ENCODE measurements at places on chromosomes 11 and 22. TPM values are rescaled to one million over a fixed set of nuclear protein-coding genes. Genes with fewer than 3 reads are reported as not detected.
A peak's percentile ranks its signal among the peaks of the same experiment; 100 is the strongest.

GRCh38 chr11:10147195-10147594, 146.8 kb downstream of the SBF2 start:
- no peak for DNase-seq

GRCh38 chr22:47269516-47270088, 507.2 kb downstream of the TBC1D22A start:
- no peak for DNase-seq

GRCh38 chr11:112637876-112638275, 323.3 kb upstream of the NCAM1 start:
- no peak for DNase-seq

DNA sequence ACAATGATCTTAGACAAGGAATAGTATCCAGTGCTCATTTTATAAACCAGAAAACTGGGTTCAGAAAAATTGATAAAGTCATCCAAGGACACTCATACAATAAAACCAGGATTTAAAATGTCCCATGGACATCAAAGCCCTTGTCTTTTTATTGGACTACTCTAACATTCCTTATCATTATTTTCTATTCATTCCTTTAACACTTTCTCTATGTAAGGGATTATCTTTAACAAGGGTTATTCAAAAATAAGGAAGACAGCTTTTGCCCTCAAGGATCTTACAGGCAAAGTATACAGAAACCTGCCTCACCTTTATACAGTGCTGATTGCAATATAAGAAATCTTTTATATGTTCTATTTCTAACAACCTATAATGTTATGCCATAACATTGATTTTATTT, 790.8 kb downstream of the DLG2 start:
- DNase-seq, result no peak

GRCh38 chr11:105738986-105739795, 129.3 kb downstream of the GRIA4 start:
- DNase-seq, result no peak

DNA sequence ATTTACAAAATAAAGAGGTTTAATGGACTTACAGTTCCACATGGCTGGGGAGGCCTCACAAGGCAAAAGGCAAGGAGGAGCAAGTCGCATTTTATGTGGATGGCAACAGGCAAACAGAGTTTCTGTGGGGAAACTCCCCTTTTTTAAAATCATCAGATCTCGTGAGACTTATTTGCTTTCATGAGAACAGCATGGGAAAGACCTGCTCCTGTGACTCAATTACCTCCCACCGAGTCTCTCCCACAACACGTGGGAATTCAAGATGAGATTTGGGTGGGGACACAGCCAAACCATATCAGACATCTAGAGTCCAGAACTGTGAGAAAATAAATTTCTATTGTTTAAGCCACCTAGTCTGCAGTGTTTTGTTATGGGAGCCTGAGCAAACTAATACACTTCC, 80.8 kb downstream of the ME3 start:
- no peak for DNase-seq

GRCh38 chr11:102220728-102221467, 96.4 kb upstream of the BIRC3 start:
- peak; percentile 53 for DNase-seq

GRCh38 chr11:119696378-119697222, 32.4 kb downstream of the NECTIN1 start:
- no peak for DNase-seq

DNA sequence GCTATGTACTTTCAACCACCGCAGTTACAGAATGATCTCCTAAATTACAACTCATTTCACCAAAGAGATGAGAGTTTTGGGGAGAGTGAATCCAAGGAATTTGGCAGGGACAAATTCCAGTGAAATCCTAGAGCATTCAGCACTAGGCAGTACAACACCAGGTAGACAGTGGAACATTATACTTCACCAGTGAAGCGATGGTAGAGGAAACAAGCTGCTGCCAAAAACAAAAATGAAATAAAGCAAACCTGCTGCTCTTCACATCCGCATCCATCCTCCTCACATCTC, 16.9 kb downstream of the SMCO4 start:
- no peak for DNase-seq

DNA sequence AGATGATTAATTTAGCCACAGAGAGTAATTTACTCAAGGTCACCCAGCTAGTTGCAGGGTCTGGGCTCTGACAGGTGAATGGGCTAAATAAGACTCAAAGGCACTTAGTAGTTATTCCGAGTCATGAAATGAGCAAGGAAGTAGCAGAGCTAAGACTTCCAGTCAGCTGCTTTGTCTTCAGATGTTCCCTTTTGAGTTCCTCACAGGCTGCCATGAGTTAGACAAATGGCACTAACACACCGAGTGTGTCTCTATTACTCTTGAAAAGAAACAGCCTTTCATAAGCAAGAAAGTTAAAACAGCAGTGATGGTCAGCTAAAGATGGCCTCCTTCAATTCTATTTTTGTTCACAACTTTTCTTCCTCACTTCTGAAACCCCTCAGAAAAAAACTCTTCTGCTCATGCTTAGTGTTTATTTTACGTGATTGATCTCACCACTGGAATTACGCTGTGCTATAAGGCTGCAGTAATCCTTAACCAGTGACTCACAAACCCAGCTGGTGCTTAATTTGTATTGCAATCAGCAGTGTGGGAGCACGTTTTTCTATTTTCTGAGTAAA, 389.1 kb downstream of the AASDHPPT start:
- DNase-seq, result peak; percentile 77

- no peak for DNase-seq
Measured at GRCh38 chr22:19965771-19966709, 24.4 kb upstream of the TXNRD2 start.

DNA sequence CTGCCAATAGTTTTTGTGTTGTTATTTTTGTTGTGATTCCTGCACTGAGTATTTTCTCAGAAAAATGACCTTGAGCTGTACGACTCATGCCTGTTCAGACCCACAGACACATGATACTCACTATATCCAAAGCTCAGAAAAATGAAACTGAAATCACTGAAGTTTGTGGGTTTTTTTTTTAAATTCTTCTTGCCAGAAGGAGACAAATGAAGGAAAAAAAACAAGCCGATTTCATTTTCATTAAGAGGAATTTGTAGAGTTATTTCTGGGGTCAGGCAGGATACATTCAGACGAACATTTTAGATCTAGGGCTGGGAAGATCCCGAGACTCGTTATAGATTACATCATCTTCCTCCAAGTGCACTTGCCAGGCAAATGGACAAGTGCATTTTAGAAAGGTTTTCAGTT, 60.4 kb downstream of the BMAL1 start:
- peak; percentile 78 for DNase-seq

DNA sequence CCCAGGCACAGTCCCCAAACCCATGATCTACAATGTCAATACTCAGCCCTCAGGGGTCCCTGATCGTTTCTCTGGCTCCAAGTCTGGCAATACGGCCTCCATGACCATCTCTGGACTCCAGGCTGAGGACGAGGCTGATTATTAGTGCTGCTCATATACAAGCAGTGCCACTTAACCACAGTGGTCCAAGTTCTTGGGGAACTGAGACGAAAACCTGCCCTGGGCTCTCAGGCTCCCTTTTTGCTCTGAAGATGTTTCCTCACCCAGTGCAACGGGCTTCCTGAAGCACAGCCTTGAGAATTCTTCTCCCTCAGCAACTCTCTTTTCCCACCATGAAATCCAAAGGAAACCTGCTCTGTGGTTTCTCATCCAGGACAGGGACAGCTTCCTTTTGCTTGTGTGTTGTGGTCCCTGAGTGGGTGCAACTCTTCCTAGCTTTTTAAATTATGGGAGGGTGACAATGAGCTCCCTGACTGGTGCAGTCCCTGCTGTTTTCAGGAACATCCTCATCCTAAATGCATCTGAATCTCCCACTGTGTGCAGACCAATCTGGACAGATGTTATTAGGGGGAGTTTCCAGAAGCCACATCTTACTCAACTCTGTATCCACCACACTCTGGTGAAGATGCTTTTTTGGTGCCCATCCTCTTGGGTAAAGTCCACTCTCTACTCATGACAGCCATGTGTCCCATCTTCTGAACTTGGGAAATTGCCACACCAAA, 30.6 kb upstream of the IGLL5 start:
- no peak for DNase-seq

- no peak for DNase-seq
Measured at GRCh38 chr11:36086366-36086765, 142.5 kb downstream of the LDLRAD3 start.

GRCh38 chr22:43303751-43304150, 39.4 kb downstream of the SCUBE1 start:
- DNase-seq, result no peak

DNA sequence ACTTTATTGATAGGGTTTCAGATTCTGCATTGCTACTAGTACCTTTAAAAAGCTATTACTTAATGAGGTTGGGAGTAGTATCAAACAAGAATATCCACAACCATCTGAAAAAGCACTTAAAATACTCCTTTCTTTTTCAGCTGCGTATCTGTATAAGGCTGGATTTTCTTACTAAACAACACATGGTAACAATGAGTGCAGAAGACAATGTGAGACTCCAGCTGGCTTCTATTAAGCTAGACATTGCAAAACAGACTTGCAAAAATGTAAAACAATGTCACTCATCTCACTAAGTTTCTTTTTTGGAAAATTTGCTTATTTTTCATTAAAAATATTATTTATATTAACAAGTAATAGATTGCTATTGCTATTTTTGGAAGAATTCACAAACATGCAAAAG, 132.6 kb downstream of the WNT11 start:
- DNase-seq, result no peak

DNA sequence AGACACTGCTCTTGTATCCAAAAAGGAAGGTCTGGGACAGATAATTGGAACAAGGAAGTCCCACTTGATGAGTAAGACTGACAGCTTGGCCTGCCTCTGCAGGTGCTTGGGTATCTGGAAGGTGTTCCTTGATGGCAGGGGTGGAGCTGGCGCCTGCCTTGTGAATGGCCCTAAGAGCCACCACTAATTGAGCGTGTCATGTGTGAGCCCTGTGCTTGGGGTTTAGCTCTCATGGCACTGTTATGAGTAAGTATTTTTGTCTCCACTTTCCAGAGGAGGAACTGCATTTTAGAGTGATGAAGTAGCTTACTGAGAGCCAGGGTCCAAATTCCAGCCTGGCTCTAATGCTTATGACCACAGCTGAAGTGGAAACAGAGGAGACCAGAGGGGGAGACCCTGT, 71.2 kb upstream of the NECTIN1 start:
- DNase-seq, result no peak

DNA sequence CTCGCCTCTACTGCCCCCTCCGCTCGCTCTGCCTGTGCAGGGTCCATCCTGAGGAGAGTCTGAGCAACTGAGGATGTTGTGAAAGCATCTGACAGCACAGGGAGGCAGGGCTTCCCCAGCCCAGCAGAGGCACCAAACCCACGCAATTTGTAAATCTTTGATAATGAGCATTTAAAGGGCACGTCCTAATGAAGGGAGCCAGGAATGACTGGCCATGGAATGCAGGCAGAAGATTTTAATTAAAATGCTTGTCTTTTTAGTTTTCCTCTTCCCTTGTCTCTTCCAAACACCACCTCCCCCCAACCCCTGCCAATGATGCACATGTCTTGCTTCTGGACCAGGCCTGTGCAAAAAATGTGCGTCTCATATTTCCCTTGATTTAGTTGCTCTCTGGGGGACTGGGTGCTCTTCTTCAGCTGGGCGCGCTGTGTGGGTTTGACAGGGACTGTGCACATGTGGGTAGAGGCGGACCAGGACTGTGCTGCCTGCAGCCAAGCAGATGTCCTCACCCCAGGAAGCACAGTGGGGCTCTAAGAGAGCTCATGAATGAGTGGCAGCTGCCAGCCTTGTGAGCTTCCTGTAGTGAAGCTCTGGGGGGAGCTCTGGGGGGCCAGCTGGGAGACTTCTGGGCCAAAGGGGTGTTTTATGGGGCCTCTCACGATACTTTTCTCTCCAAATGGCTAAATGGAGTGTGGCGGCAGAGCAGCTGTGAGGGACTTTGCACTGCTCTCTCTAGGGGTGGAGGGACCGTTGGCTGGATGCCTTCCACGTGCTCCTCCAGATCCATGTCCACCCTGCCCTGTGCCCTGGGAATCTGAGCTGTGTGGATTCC, 273.5 kb downstream of the ST3GAL4 start:
- DNase-seq, result no peak

DNA sequence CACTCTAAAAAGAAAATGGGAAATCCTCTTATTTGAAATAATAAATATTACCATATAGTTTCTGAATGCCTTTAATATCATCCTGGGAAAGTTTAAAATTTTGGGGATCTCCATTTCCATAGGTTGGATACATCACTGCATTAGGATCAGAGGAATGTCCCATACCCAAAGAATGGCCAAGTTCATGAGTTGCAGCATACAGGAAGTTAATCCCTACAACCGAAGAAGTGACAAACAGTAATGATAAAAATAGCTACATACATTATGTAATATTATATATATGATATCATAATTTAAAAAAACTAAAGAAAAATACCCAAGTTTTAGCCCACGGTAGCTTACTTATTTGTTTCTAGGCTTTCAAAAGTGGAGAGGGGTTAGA, 7.4 kb downstream of the MMP7 start:
- DNase-seq, result no peak

DNA sequence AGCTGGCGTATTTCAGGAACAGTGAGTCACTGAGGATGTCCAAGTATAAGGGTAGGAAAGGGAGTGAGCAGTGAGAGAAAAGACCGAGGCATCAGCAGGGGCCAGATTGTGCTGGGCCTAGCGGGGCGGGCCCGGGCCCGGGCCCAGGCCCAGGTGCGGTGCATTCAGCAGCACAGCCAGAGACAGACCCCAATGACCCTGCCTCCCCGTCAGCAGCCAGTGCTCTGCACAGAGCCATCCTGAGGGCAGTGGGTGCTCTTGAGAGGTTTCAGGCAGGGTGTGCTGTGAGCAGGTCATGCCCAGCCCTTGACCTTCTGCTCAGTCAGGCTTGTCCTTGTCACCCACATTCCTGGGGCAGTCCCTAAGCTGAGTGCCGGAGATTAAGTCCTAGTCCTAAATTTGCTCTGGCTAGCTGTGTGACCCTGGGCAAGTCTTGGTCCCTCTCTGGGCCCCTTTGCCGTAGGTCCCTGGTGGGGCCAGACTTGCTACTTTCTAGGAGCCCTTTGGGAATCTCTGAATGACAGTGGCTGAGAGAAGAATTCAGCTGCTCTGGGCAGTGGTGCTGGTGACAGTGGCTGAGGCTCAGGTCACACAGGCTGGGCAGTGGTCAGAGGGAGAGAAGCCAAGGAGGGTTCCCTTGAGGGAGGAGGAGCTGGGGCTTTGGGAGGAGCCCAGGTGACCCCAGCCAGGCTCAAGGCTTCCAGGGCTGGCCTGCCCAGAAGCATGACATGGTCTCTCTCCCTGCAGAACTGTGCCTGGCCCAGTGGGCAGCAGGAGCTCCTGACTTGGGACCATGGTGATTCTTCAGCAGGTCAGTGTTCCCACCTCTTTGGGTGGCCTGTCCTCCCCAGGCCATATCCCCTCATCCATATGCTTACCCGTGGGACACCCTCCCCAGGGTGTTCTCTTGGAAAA, 2.1 kb downstream of the MYO7A start:
- no peak for DNase-seq

GRCh38 chr22:49330421-49331222, 497.1 kb downstream of the BRD1 start:
- no peak for DNase-seq

DENND5A gene
- 62.5 TPM for total RNA-seq

OR8D2 gene
- total RNA-seq, result not detected

OR51B5 gene
- not detected for total RNA-seq

GAB4 gene
- not detected for total RNA-seq

CNGA4 gene
- total RNA-seq, result not detected

FAT3 gene
- 1.2 TPM for total RNA-seq

TMEM45B gene
- not detected for total RNA-seq

CCDC157 gene
- 0.76 TPM for total RNA-seq

Measured in M059J (cell line).